Neural crest cell (in vitro differentiated cells): ENCODE measurements at places on chromosomes 7 and 10.

DNA sequence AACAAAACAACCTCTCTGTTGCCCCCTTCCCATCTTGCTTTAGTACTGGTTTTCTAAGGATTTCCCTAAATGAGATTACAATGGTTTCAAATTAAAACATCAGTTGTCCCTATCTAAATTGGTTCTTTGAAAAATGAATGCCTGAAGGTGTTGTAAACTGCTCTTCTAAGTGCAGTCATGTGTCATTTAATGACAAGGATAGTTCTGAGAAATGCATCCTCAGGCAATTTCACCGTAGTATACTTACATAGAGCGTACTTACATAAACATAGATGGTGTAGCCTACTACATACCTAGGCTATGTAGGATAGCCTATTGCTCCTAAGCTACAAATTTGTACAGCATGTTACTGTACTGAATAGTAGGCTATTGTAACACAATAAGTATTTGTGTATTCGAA is 278.1 kb downstream of the MAGI2 start:
- no peak for DNase-seq

DNA sequence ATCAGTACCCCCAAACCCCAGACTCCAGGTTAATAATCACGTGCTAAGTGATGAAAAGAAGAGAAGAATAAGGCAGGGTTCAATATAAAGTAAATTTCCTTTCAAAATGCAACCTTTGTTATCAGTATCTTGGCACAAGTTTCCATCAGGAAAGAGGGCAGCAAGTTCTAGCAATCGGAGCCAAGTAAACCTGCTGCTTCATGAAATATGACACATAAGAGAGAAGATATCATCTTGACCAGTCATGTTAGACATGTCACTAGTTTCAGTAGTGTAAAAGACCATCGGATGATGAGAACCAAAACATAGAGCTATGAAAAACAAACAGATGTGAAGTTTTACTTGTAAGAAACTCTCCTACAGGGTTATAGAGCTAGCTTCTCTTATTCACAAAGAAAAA is 44.0 kb downstream of the AASS start:
- no peak for DNase-seq

- no peak for DNase-seq
Observed at GRCh38 chr10:98608411-98608810, 161.7 kb upstream of the HPS1 start.

GRCh38 chr7:139772873-139773272 is 4.9 kb downstream of the HIPK2 start:
- DNase-seq = no peak

GRCh38 chr7:40777730-40778312 is 643.0 kb downstream of the SUGCT start:
- DNase-seq = no peak

DNA sequence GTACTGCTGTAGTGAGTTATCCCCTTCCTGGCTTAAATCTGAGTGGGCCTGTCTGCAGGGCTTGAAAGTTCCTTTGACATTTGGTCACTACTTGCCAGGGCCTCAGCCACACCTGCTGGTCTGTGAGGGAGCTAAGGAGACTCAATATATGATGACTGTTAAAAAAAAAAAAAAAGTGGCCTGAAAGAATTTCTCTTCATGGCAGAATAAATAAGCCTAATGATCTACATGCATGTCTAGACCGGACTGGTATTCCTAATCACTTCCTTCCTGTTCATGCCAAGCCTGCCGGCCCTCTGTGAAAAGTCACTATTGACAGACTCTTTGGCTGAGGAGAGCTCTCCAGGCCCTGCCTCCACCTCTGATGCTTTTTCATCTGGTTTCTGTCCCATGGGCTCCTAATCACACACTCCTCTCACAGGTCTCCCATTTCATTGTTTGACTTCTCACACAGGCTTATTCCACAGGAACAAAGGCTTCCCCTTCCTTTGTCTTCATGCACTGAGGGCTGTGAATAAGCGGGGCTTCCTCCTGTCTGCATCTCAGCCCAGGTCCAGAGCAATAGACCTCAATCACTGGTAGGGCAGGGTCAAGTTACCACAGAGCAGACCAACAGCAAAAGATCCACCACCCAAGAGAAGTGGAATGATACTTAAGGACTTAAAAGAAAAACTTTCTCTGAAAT is 99.1 kb upstream of the SEC61G start:
- DNase-seq = no peak

GRCh38 chr10:31062856-31063255 is 31.2 kb upstream of the ZNF438 start:
- DNase-seq = no peak

- DNase-seq = no peak
Observed at GRCh38 chr10:69064762-69065328, 23.1 kb upstream of the SRGN start.

DNA sequence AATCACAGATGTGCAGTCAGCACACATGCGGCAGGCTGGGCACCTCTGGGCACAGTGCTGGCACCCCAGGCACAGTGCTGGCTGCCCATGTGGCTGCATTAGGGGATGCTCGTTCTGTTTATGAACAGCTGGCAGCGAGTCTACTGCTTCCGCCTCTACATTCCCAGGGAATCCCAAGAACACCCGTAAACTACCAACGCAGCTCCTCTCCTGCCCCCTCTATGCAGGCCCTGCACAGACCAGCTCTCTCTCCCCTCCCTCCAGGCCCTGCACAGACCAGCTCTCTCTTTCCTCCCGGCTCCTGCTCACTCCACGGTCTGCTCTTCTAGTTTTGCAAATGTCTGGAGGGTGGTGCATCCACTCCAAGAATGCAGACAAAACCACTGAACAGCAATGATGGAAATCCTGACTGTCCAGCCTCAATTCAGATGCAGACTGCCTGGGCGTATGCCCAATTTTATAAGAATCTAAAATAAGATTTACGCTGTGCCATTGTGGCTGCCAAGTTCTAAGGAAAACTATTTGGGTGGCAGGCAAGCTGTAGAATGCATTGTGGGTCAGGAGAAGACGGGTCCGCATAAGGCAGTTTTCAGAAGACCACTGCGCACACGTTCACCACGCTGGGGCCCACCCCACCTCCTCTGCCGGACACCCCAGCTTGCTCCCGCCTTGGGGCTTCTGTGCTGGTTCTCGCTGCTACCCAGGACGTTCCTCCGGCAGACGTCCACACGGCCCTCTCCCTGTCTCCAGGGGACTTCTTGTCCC is 234.6 kb downstream of the ZMYND11 start:
- no peak for DNase-seq

- DNase-seq = peak; percentile 53
Observed at GRCh38 chr7:91034459-91035368, 229.5 kb upstream of the FZD1 start.

DNA sequence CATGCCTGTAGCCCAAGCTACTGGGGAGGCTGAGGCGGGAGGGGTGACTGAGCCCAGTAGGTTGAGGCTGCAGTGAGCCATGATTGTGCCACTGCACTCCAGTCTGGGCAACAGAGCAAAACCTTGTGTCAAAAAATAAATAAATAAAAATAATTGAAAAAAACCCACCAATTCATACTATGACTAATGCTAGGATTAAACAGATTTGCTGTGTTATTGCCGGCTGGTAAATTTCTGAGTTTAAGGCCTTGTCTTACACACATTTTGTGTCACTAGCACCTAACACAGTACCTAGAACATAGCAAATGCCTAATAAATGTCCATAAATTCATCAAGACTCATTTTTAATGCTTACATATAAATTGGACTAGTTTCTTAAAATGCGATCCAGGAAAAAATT is 8.7 kb downstream of the ESYT2 start:
- DNase-seq = no peak

- DNase-seq = no peak
Observed at GRCh38 chr10:9510626-9511025, 1456.1 kb downstream of the GATA3 start.

GRCh38 chr7:48251766-48252165 is 80.5 kb downstream of the ABCA13 start:
- DNase-seq = no peak

DNA sequence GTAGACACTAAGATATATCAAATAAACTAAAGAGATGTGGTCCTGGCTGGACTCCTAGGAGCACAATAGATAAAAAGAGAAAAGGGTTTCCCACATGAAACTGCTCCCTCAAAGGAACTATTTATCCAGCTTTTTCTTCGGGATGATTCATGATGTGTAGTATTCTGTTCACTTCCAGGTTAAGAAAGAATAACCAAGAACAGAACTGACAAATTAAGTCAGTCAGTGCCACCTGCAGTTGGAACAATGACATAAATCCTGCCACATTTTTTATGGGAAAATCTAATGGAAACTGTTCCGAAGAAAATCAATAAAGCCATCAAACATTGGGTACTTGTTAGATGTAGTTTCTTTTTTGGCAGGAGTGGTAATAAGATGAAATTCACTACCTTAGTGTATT is 87.1 kb downstream of the POLR1F start:
- DNase-seq = no peak

GRCh38 chr10:106183041-106183440 is 981.5 kb downstream of the SORCS1 start:
- no peak for DNase-seq

DNA sequence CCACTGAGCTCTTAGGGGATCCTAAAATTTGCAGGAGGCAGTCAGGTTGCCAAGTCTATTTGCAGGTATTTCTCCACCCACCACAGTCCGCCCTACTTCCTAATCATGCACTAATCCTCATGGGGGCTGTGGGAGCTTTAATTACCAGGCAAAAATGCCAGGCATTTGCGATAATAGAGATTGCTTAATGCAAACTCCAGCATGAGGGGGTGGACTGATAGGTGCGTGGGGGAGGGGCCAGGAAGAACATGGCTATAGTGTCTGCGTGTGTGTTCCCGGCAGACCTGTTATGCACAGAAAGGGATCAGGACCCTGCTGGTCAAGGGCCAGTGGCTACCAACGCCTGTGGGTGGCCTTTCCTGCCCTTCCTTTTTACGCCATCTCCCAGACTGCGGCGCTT is 15.6 kb upstream of the AQP1 start:
- no peak for DNase-seq

DNA sequence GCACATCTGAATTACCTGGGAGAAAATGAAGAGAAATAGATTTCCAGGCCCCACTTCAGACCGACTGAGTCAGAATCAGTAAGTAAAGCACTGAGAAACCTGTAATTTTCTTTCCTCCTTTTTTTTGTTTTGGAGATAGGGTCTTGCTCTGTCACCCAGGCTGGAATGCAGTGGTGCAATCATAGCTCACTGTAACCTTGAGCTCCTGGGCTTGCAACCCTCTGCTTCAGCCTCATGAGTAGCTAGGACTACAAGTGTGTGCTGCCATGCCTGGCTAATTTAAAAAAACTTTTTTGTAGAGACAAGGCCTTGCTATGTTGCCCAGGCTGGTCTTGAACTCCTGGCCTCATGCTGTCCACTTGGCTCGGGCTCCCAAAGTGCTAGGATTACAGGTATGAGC is 260.2 kb downstream of the STK31 start:
- no peak for DNase-seq

GRCh38 chr10:58515291-58515941 is 2.7 kb downstream of the BICC1 start:
- no peak for DNase-seq

DNA sequence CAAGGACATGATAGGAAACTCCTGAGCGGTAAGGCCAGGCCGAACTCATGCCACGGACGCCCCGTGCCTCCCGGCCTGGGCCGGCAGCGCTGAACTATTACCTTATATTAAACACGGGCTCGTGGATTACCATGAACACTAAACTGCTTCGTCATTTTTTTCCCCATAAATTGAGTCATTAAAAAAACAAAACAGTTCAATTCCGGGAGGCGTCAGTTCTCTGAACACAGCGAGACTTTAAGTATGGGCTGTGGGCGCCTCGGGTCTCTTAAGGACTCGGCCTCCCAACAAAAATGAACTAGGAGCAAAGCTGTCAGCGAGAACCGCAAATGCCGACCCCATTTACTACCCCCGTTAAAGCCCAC is 519 bp downstream of the PITRM1 start:
- DNase-seq = no peak

- DNase-seq = no peak
Observed at GRCh38 chr7:84191842-84192241, 2.7 kb downstream of the SEMA3A start.

GRCh38 chr10:127863231-127863825 is 29.4 kb downstream of the CLRN3 start:
- no peak for DNase-seq

DNA sequence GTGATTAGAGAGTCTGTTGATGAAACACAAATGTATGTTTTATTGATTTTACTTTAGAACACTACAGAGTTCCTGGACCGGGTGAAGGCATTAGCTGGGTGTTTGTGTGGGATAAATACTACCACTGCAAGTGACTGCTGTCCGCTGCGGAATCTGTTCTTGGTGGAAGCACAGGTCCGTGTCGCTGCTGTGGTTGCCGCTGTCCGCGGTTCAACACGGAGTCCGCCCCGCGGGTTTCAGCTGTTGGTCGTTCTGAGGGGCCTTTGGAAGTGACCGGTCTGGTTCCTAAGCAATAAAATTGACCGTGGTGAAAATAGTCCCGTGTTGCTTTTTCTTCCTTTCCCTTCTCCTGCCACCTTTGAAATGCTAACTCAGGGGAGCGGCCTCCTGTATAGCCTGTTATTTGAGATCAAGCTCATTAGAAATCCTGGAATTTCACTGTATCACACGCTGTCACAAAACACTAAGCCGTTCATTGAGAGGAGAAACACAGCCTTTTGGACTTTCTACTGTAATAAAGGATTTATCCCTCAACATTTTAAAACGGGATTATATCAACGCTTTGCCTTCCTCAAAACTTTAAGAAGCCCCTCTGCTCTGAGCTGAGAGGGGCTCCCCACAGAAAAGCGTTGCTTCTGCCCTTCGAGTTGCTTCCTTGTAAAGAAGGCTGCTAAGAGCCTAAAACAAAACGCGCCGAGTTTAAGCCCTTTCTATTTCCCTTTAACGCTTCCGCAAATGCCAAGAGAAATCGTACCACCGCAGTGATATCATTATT is 2.6 kb downstream of the NKX6-2 start:
- no peak for DNase-seq

GRCh38 chr7:748446-748845 is 21.4 kb upstream of the PRKAR1B start:
- DNase-seq = no peak

GRCh38 chr7:13414181-13414580 is 575.3 kb downstream of the ETV1 start:
- no peak for DNase-seq

GRCh38 chr10:97518301-97519043 is 19.7 kb downstream of the UBTD1 start:
- no peak for DNase-seq

DNA sequence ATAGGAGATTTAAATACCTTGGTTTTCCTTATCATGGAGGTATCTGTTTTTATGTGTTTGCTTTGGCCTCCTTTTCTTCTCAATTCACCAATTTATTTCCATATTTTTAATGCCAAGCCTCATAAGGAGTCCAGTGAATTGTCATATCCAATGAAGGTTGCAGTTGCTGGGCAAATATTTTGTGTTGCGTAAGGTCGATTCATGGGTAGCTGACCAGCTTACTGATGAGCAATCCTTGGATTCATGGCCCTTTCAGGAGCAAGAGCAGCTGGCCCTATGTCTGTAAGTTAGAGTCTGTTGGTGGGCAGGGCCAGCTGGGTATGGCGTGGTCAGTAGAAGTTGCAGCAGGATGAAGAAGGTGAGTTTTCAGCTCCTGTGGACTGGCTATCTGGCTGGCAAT is 182.9 kb downstream of the PFKFB3 start:
- DNase-seq = no peak

- DNase-seq = no peak
Observed at GRCh38 chr7:26298472-26299058, 6.9 kb downstream of the SNX10 start.
